ENCODE measurements at places on chromosomes 12 and 14. TPM values are rescaled to one million over a fixed set of nuclear protein-coding genes. Genes with fewer than 3 reads are reported as not detected.

The ARHGEF25 gene
- total RNA-seq, result 1.9 TPM

DNA sequence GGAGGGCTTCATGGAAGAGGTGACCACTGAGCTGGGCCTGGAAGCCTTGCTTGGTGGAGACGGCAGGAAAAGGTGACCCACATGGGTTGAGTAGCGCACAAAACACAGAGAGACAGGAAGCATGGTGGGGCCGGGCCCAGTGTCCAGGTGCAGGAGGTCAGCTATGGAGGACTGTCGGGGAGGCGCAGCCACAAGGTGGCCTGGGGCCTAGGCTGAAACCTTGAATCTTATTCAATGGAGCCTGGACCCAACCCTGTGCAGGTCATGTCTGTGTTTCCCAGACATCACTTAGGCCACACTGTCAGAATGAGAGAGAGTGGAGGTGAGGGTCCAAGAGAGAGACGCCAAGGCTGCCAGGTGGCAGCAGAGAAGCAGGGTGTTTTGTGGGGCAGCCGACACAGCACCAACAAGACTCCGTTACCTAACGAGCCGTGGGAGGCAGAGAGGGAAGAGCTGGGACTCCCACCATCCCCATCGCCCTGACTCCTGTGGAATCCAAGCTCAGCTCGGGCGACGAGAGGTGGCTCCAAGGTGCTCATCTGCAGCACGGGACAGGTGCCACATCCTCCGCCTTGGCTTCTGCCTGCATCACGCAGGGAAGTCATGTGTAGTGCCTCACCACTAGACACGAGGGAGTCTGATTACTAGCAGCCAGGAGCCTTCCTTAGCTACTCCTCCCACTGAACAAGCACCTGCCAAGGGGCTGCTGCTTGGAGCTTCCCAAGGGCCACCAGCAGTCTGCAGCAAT, 38.7 kb downstream of the DEGS2 start:
- no peaks in the 10 kb centered on the region for H3K4me1 ChIP-seq
- no peak for DNase-seq
- no peak overlapping the region for H3K4me3 ChIP-seq
- H3K36me3 ChIP-seq, result peaks cover 73% of the 10 kb centered on the region

The CCDC196 gene
- not detected for total RNA-seq

DNA sequence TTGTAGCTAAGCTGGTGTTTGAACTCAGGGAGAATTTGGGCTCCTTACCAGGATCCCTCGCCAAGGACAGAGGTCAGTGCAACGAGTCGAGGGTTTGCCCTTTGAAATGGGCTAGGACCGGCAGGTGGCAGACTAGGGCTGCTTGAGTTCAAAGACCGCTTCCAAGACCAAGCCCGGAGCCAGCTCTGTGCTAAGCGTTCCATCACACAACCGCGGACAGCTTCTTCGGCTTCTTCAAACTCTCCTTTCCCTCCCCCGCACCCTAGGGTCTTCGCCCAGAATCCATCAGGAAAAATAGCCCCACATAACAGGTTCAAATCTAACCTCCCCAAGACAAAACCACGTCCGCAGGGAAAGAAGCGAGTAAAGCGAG, 705 bp upstream of the FLVCR2 start:
- H3K27ac ChIP-seq, result peak overlapping the region; percentile 21
- peaks cover 9% of the 10 kb centered on the region for H3K4me1 ChIP-seq
- no peaks in the 10 kb centered on the region for H3K27me3 ChIP-seq
- H3K36me3 ChIP-seq, result no peaks in the 10 kb centered on the region

The NANOG gene
- not detected for total RNA-seq

DNA sequence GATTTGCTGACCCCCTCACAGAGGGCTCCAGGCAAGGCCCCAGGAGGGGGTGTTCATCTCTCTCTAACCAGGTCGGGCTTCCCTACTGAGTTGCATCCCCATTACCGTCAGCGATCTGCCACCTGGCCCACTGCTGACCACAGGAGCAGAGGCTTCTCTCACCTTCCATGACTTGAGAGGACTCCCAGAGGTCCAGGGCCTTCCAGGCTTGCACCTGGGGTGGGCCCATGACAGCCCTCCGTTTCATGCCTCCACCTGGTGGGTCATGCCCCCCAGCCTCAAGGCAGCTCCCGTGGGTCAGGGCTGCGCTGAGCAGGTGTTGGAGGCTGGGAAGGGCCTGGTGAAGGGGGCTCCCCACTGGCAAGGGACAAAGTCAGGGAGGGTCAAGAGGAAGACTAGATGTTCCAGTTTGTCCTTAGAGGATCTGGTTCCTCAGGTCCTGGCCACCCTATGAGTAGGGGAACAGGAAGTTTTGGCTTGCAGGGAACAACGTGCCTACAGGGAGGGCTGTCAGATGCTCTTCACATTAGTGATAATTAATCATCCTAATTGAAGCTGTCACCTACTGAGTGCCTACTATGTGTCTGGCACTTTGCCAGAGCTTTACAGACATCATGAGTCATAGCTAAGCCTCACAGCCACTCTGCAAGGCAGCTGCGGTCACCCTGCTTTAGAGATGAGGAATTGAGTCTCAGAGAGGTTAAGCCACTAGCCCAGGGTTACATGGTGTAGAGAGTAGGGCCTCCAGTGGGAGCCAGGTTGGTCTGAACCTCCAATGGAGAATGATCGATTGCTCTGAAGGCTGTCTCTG, 13.8 kb downstream of the NFKBIA start:
- H3K27me3 ChIP-seq, result no peaks in the 10 kb centered on the region
- H3K36me3 ChIP-seq, result no peaks in the 10 kb centered on the region
- no peak overlapping the region for H3K27ac ChIP-seq
- H3K4me3 ChIP-seq, result no peak overlapping the region
- H3K4me1 ChIP-seq, result no peaks in the 10 kb centered on the region
- DNase-seq, result peak; percentile 74
